Thoracic aorta (tissue), 2 donors: ENCODE measurements at places on chromosomes 6 and 20.

GRCh38 chr20:39960522-39961428 is 728.3 kb downstream of the MAFB start:
- no peak for DNase-seq

- no peak for DNase-seq
Observed at GRCh38 chr6:34025861-34026260, 120.0 kb downstream of the GRM4 start.

DNA sequence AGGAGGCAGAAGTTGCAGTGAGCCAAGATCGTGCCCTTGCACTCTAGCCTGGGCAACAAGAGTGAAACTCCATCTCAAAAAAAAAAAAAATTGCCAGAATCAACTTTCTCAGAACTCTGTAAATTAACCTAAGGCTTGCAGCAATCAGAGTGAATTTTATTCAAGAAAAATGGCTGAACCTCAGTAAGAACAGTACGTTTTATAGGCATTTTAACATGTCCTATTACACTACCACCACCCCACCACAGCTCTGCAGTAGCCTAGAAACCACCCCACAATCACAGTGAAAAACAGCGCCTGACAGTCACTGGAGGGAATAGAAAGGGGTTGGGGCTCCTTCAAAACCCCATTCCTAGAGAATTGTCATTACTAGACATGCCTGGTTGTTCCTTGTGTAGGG is 16.4 kb upstream of the BTN1A1 start:
- no peak for DNase-seq

- DNase-seq: no peak
Observed at GRCh38 chr20:36812594-36813463, 39.3 kb upstream of the DSN1 start.

- no peak for DNase-seq
Observed at GRCh38 chr6:165632194-165632593, 30.8 kb downstream of the PDE10A start.

DNA sequence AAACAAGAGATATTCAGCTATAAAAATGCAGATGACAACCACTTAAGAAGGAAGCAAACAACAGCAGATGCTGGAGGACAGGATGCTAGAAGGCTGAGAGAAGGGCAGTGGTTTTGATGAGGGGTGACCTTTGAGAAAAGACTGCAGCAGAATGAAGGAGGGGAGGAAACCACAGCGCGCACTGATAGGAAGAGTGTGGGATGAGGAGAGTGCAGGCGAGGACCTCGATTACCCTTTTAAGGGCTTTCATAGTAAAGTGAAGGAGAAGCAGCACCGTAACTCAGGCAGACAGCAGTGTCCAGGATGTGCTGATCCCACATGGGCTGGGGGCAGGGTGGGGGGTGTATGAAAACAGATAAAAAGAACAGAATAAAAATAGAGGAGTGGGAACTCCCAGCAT is 19.2 kb downstream of the ZBTB2 start:
- DNase-seq: no peak

- DNase-seq: no peak
Observed at GRCh38 chr6:56659721-56660380, 17.2 kb upstream of the DST start.

GRCh38 chr6:157681041-157681650 is 141.9 kb upstream of the SNX9 start:
- DNase-seq: no peak

DNA sequence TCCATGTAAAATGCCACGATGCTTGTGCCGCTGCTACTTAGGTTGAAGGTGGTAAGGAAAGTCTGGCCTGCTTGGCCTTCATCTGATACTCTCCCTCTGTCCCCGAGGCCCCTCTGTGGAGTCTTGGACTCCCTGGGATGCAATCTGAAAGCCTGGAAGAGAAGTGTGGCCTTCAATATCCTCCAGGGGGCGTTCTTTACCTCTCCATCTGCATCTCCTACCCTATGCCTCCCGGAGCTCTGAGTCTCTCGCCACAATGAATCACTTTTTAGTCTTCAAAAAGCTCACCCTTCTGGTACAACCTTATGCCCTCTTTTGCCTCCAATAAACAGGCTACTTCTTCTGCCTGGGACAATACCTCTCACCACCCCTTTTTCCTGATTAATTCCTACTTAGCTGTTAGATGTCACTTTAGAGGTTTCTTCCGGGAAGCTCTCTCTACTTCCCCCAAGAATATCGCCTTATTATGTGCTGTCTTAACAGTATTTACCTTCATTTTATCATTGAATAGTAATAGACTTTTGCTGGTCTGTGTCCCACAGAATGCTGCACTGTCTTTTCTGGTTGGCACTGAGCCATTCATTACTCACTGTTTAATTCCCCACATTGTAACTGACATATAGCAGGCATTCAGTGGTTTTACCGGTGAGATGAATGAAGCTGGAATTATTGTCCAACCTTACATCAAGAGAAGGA is 13.9 kb upstream of the ATG5 start:
- no peak for DNase-seq

DNA sequence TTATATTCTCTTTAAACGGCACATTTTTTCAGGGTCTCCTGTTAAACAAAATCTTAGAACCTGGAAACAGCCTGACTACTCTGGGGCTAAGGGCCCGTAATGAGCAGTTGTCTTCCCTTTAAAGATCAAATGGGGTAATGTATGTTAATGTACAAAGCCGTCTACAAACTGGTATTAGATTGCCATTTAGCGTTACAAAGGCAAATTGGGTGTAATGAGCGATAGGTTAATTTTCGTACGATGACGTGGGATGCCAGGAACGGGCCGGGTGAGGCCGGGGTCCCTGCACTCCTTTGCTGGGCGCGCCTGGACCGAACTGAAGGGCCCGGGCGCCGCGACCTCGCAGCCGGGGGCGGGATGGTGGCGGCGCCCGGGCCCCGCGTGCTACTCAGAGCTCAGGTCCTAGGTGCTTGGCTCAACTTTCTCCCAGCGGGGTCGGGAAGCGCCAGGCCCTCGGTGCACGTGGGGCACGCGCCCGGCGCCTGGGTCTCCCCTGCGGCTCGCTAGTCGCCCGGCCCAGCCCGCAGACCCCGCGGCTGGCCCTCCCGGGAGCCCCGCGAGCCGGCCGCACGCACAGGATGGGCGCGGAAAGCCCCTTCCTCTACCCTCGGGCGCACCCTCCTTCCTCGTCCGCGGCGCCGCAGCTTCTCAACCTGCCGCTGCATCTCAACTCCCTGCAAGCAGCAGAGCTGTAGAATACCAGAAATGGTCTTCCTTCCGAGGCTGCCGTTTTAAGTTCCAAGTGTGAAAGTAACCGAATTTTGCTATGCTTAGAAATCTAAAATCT is 5.9 kb downstream of the NKX2-4 start:
- DNase-seq: no peak

DNA sequence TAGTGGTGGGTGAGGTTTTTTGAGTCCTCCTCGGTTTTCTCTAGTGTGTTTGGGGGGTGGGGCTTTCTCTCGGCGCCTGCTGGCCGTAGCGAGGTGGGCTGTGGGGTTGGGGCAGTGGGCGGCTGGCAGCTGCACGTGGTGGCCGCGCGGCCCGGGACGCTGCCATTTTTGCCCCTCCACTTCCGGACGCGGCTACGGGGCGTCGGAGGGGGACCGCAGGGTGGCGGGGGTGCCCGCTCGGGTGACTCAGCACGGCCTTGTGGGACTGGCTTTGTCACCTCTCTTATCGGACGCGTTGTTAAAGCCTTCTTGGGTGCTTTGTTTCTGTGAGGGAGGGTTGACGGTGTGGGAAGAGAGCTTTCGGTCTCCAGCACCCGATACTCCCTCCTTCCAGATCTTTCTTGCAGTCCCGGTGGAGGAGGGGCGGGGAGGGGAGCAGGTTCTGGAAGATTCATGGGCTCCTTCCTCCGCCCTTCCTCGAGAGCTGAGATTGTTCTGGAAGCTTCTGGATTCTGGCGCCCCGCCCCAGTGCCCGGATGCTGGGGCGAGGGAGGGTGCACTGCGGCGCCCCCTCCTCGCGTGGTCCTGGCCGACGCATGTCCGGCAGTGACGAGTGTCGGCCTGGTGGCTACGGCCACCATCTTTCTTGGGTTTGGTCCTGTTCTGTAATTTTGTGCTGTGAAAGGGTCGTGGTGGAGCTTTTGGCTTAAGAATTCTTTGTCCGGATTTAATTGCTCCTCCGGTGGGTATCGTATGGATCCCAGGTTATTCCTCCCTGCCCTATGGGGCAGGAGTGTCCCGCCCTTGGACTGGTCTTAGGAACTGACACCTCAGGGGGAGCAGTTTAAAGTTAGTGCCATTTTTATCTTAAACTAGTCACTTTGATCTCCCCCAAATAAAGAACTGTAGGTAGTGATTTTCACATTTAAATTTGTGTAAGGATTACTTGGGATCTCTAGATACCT is 719 bp downstream of the HSP90AB1 start:
- DNase-seq: no peak

DNA sequence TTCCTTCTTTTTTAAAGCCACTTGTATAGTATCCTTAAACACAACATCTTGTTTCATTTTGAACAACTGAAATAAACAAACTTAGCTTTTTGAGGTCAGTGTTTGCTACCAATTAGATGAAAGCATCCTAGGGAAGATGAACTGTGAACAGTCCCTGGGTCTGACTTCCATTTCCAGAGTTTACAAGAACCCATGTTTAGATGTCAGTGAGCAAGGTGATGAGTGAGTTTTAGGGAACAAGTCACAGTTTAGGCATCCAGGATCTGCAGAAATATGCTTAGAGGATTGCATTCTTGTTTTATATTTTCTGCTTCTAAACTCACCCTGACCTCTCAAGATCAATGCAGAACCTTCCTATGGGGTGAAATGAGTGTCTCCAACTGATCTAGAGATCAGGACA is 3.0 kb downstream of the ZC2HC1B start:
- no peak for DNase-seq

- DNase-seq: no peak
Observed at GRCh38 chr6:154242617-154243357, 113.8 kb downstream of the IPCEF1 start.

DNA sequence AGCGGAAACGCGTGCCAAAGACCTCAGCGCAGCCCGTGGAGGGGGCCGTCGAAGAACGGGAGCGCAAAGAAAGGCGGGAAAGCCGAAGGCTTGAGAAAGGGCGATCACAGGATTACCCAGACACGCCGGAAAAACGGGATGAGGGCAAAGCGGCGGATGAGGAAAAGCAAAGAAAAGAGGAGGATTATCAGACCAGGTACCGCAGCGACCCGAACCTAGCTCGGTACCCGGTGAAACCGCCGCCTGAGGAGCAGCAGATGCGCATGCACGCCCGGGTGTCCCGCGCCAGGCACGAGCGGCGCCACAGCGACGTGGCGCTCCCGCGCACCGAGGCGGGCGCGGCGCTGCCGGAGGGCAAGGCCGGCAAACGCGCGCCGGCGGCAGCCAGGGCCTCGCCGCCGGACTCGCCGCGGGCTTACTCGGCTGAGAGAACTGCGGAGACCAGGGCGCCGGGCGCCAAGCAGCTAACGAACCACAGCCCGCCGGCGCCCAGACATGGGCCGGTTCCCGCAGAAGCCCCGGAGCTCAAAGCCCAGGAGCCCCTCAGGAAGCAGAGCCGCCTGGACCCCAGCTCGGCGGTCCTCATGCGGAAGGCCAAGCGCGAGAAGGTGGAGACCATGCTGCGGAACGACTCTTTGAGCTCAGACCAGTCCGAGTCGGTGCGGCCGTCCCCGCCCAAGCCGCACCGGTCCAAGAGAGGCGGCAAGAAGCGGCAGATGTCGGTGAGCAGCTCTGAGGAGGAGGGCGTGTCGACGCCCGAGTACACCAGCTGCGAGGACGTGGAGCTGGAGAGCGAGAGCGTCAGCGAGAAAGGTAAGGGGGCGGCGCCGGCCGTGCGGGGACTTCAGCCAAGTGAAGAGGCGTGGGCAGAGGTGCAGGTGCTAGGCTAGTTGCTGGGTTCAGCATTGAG is 296.2 kb downstream of the RIMS1 start:
- no peak for DNase-seq
